Forelimb muscle (tissue), 1 donor: ENCODE measurements at places on chromosomes 3 and 15.
A peak's percentile ranks its signal among the peaks of the same experiment; 100 is the strongest.

DNA sequence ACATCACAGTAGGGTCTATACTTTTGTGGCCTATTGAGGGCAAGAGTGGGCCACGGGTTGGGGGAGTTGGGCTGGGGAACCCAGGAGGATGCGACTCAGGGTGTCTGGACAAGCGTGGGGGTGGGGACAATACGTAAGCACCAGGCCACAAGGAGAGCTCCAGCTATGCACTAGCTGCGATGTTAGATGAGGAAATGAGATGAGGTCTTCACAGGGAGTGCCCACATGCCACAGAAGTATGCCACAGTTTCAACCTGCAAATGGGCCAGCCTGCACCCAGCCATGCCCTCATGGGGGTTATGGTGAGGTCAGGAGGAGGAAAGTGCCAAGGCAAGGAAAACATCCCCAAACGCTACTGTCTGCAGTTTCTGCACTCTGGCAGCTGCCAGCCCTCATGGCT, 30.5 kb downstream of the CACNA2D2 start:
- no peak for DNase-seq

DNA sequence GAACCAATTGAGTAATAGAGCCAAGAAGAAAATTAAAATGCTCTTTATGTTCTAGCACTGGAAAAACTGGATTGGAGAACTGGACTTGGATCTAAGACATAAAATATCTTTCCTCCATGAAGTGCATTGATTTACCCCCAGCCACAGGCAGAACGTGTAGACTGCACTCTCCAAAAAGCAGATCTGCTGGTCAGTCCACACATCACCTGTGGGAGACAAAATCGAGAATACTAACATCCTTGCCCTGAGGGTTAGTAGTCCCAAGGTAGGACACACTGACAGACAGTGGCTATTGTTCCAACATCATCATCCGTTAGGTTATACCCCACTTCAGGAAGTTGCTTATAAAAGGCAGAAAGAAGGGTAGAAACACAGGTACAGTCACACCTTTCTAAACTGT, 257.1 kb upstream of the STT3B start:
- no peak for DNase-seq

DNA sequence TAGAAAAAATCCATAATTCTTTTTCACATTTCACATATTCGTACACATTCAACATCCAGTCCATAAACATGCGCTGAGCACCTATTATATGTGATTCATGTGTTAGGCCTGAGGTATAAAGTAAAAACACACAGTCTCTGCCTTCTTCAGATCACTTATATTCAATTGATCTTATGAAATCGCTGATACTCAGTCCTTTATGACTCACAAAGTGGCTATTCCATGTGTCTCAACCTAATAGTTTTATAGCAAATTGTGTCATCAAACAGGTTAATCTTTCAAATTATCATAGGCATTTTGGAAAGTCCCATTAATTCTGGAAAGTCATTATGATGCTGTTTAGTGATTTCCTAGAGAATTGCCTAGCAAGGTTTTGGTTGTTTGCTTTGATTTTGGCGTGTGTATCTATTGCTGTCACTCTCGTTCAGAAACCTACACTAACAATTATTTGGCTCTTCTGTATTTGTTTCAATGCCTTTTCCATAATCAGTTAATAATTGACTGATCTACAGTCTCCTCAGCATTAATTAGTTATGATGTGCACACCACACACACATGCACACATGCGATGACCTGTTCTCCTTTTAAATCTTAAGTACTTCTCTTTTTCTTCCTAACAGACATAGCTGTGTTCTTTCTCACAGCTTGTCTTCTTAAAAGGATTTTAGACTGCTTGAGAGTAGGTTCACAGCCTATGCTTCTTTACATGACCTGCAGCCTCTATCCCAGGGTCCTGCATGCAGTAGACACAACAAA, 353.1 kb downstream of the MECOM start:
- DNase-seq, result no peak

- no peak for DNase-seq
Measured at GRCh38 chr3:34396288-34396687, 597.9 kb downstream of the PDCD6IP start.

GRCh38 chr15:72873379-72874233, 90.0 kb upstream of the ADPGK start:
- peak; percentile 17 for DNase-seq

GRCh38 chr3:45479621-45480035, 91.3 kb downstream of the LARS2 start:
- no peak for DNase-seq

DNA sequence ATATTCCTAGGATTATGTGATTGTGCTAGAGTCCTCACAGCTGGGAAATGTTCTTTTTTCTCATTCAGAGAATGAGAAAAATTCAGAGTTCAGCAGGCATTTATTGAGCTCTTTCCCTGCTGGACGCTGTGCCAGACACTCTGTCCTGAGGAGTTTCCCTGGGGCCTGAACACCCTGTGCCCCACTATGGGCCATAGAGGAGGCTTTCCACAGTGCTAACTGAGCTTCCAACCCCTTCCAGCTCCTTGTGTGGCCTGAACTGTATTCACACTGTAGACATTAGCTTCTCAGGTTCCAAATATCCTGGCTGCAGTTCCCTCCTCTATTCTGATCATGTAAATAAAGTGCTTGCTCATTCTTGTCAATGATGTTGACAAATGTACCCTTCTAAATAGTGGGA, 10.0 kb downstream of the ABHD2 start:
- no peak for DNase-seq

- DNase-seq, result no peak
Measured at GRCh38 chr3:15846606-15847005, 48.8 kb upstream of the ANKRD28 start.

DNA sequence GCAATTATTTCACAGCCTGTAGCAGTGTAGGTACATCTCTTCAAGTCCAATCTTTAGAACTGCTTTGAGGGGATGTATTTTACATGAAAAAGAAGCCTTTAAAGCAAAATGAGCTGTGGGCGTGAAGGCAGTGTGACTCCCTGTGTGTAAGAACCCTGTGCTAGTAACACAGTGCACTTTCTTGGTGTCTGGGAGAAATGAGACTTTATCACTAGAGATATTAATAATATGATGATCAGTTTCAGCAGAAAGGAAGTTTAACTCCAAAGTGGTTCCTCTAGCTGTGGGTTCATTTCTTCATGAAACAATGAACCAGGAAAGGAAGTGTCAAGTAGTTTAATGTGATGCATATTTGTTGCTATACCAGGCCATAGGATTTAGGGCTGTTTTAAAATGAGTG, 41.5 kb downstream of the SLCO3A1 start:
- DNase-seq, result no peak
